ENCODE measurements at places on chromosomes 3 and 15.

GRCh38 chr3:98612587-98612986 lies 19.2 kb upstream of the CPOX start:
- no peak for DNase-seq

DNA sequence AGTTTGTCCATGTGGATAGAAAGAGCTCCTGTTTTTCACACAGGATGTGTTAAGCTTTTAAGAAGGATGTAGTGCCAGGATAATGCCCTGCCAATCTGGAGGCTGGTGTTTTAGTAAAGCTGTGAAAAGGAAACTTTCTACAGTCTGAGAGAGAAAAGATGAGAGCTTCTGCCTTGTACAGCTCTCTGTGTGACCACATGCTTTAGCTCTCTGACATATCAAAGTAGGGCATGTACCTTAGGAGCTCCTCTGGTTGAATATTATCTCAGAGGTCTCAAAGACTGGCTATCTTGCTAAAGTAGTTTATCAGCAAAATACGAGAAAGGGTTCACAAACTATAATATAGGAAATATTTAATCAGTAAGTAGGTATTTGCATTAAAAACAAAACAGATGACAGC lies 30.4 kb downstream of the CDIN1 start:
- DNase-seq: no peak

DNA sequence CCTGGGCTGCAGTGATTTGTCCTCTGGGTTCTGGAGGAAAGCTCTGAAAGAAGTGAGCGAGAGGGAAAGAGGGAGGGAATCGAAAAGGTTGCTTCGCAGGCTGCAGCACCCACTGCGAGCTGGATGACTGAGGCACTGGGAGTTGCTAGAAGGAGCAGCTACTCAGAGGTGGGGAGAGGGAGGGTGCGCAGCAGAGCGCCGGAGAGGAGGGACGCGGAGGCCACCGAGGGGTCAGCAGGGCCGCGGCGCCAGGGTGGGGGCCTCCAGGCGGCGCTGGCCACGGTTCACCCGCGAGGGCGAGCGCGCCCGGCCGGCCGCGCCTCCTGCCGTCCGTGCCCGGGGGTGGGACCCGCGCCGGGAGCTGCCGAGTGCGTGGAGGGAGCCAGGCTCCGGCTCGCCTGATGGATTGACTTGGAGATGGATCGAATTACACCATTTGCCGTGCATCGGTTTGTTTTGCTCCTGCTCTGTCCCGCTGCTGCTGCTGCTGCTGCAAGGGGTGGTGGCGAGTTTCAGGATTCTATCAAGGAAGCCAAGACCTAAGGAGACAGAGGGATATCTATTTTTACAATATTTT lies at the start of gene SEMA6D:
SEMA6D (plus strand) TSS at position 470 of the 577 bp plus-strand sequence. CDS start 42,294 bp downstream, outside the sequence.
- DNase-seq: no peak

GRCh38 chr3:5136211-5136918 lies 14.3 kb downstream of the ARL8B start:
- DNase-seq: no peak

- peak; percentile 33 for DNase-seq
Observed at GRCh38 chr15:62912808-62913207, 129.7 kb upstream of the TPM1 start.

- peak; percentile 62 for DNase-seq
Observed at GRCh38 chr3:9402410-9403228, 5.2 kb downstream of the SETD5 start.

- no peak for DNase-seq
Observed at GRCh38 chr3:107928084-107928445, 162.8 kb downstream of the CD47 start.

- DNase-seq: peak; percentile 35
Observed at GRCh38 chr3:49158103-49158709, 7.9 kb downstream of the CCDC71 start.

- DNase-seq: no peak
Observed at GRCh38 chr3:58099865-58100264, 91.6 kb downstream of the FLNB start.

- no peak for DNase-seq
Observed at GRCh38 chr3:20324664-20325478, 138.9 kb upstream of the SGO1 start.

DNA sequence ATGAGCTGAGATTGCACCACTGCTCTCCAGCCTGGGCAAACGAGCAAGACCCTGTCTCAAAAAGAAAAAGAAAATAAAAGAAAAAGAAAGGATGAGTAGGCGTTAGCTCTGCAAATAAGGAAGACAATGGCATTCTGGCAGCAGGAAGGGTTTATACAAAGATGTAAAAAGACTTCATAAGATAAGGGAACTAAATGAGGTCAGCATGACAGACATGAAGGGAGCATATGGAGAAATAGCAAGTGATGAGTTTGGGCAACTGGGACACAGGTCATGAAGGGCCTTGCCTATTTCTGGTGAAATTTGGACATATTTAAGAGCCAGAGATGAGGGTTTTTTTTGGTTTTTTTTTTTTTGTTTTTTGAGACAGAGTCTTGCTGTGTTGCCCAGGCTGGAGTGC lies 24.5 kb downstream of the TMEM266 start:
- DNase-seq: no peak

- DNase-seq: no peak
Observed at GRCh38 chr3:57017459-57017845, 43.0 kb upstream of the SPATA12 start.

DNA sequence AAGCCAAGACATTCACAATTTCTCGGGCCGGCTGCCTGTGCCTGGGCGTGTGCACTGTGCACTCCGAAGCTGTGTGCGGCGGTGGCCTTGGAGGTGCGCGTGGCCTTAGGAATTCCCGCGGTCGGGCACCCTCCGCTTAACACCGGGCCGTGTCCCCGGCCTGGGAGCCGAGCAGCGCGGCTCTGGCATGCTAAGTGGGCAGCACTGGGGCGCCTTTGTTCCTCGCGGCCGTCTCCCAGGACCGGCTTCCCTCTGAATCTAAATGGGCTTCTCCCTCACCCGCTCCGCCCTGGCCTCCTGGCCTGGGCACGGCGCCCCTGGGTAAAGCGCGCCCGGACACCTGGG lies 498 bp upstream of the ARNT2 start:
- no peak for DNase-seq

- no peak for DNase-seq
Observed at GRCh38 chr15:42419369-42419768, 60.1 kb downstream of the CAPN3 start.

GRCh38 chr3:156772588-156773206 lies 53.5 kb upstream of the LEKR1 start:
- no peak for DNase-seq

- no peak for DNase-seq
Observed at GRCh38 chr15:52068004-52068615, 44.5 kb downstream of the BCL2L10 start.

DNA sequence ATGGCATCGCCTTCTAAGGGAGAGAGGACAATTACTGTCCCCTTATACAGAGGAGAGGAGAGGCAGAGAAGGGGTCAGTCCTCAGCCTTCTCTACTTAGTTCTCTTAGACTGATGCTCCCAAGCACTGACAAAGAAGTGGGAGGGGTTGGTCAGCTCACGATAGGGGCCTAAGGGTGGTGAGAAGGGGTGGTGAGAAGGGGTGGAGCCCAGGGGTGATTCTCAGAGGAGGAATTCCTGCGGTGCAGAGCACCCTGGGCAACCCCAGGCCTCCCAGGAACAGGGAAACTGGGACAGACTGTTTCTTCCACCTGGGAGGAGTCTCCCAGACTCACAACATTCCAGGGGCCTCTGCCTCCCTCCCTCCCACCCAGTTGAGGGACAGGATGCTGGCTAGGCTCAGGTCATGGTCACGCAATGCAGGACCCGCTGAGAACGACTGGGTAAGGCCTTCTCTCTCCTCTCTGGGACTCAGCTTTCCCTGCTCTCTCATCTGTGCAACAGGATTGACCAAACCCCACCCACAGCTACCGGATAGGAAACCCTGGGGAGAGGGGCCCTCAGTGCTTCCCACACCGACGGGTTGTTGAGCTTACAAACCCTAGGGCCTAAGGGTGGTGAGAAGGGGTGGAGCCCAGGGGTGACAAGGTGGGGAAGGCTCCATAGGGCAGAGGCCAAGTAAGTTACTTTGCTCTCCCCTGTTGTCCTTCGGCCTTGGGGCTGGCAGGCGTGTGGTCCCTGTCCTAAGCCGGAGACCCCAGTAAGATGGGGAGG lies 1.5 kb downstream of the TPRA1 start:
- DNase-seq: no peak

- no peak for DNase-seq
Observed at GRCh38 chr3:157464321-157464720, 27.7 kb downstream of the PTX3 start.

GRCh38 chr15:64000183-64000951 lies 45.9 kb downstream of the DAPK2 start:
- no peak for DNase-seq

- no peak for DNase-seq
Observed at GRCh38 chr3:175093748-175094147, 234.6 kb downstream of the NAALADL2 start.

DNA sequence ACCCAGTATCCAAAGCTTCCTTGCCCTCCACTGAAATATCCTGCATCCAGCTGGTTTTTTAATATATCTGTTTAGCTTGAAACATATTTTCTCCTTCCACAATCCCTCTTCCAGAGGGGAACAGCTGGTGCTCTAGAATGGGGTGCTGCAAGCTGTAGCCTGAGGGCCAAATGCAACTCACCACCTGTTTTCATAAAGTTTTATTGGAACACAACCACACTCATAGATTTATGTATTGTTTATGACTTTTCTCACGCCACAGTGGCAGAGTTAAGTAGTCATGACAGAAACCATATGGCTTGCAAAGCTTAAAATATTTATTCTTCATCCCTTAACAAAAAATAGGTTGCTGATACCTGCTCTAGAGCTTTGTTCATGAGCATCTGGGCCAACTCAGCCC lies 298.7 kb downstream of the CLSTN2 start:
- no peak for DNase-seq

GRCh38 chr15:95990833-95991232 lies 339.7 kb upstream of the NR2F2 start:
- no peak for DNase-seq

DNA sequence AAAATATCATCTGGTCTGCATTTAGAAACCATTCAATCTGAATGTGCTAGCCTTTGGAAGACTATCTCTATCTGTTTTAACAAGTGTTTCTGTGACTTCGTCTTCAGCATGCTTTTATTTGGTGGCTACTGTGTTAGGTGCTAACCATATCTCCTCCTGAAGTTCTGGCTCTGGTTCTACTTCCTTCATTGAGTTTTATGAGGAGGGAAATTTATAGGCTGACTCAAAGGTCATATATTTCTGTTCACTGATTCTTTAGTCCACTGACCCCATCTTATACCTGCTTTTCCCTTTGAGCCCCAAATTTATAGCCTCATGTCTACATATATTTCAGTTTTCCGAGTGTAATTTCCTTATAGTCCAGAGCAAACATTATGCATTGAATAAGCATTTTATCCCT lies 295.0 kb upstream of the RASGRP1 start:
- DNase-seq: no peak

DNA sequence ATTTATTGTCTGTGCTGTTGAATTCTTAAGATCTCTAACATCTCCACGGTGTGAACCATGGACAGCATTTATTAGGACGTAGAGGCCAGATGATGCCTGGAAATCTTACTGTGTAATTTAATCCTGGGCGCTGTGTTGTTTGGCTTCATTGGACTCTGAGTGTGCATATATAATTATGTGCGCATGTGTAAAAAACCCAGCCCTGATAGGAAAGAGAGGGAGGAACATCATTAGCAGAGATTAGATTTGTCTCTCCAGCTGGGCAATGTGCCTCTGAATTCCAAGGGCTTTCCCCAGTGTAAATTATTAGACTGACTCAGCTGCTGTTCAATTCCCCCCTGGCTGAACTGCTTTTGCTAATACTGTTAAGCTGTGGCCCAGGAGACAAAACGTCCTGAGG lies 39.6 kb downstream of the MAP3K13 start:
- DNase-seq: no peak

DNA sequence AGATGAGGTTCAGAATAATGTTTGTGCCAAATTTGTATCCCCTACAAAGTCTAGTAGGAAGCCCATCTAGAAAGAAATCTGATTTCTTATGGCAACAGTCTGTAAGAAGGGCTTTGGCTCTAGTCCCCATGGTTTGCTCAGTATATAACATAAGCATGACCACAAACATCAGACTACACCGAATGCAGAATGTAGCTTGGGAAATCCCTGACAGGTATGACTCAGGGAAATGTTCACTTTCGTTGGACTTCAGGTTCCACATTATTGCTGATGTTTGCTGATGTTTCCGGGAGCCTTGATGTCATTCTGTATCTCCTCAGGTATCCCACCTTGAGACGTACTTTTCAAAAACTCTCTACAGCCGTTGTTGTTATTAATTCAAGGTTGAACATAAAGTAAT lies 304.4 kb upstream of the TGFBR2 start:
- DNase-seq: no peak

GRCh38 chr3:117567906-117568305 lies 858.3 kb downstream of the TUSC7 start:
- no peak for DNase-seq

DNA sequence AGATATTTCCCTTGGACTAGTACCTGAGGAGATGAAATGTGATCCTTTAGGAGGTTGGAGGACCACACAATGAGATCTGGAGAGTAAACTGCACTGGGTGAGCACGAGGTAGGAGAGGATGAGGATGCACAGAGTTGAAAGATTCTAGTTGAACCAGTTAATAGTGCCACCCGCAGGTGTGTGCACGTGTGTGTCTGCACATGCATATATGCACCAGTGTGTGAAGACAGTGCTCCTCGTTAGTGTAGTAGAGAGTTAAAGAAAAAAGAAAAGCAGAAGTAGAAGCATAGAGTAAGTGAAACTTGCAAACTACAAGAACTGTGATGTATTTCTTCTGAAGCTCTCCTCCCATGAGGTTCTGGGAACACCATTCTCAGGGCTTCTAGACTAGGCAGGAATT lies 8.4 kb downstream of the MED12L start:
- DNase-seq: no peak

DNA sequence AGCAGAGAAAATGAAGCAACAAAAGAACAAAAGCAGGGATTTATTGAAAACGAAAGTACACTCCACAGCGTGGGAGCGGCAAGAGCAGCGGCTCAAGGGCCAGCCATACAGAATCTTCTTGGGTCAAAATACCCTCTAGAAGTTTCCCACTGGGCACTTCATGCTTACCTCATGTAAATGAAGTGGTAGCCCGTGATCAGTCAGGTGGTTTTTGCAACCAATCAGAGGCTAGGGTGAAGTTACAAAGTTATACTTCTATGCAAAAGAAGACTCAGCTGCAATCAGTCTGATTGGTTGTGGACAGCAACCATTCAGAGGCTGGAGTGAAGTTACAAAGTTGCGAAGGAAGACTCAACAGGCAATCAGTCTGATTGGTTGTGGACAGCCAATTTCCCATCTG lies 37.8 kb upstream of the TRH start:
- no peak for DNase-seq

- DNase-seq: no peak
Observed at GRCh38 chr15:86445579-86446252, 366.0 kb downstream of the AGBL1 start.

- DNase-seq: no peak
Observed at GRCh38 chr3:121659586-121659985, 1.1 kb downstream of the HCLS1 start.

DNA sequence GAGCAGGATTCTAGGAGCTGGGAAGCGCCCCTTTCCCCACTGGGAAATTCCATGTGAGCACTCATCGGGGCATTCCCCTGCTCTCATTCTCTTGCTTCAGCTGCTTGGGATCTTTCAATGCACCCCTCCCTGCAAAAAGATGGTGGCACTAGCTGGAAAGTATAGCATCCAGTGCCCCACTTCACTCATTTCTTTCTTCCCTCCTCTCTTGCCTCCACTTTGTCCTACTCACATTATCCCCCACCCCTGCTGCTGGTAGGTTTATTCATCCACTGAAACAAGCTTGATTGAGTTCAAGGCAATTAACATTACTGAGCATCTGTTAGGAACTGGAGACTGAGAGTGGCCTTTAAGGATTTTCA lies 84.8 kb upstream of the LIMD1 start:
- no peak for DNase-seq

Measured in NT2/D1 (cell line).